ENCODE measurements at places on chromosomes 5 and 9.
A peak's percentile ranks its signal among the peaks of the same experiment; 100 is the strongest.

DNA sequence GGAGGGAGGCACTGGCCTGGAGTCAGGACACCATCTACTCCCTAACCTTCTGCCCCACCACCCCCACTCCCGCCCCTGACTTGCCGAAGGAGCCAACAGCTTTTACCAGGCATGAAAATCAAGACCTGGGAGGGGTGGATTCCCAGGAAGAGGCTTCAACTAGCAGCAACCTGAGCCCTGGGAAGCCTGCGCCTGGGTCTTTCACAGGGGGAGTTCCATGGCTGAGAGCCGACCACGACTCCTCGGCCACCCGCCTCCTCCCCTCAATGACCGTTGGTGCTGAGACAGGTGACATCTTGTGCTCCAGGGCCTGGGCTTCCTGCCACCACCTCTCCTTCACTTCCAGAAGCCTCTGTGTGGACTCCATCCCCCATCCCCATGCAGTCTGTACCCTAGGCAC lies 37.1 kb downstream of the BARX1 start:
- no peak for DNase-seq

DNA sequence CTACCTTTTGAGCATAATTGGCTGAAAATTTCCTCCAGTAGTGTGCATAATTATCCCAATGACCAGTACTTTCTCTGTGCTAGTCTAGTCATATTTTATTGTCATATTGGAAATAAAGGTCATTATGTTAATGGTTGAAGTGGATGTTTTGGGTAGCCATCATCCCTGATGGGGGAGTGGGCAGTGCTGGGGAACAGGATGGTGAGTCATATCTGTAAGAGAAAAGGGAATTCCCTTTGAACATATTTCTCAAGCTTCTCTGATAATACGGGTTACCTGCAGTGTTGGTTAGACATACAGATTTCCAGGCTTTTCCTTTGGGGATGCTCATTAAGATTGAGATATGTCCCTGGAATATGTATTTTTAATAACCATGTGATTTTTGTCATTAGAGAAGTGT lies 33.3 kb upstream of the SPATA31D4 start:
- no peak for DNase-seq

GRCh38 chr9:77210116-77210515 lies 32.8 kb downstream of the VPS13A start:
- DNase-seq: no peak

DNA sequence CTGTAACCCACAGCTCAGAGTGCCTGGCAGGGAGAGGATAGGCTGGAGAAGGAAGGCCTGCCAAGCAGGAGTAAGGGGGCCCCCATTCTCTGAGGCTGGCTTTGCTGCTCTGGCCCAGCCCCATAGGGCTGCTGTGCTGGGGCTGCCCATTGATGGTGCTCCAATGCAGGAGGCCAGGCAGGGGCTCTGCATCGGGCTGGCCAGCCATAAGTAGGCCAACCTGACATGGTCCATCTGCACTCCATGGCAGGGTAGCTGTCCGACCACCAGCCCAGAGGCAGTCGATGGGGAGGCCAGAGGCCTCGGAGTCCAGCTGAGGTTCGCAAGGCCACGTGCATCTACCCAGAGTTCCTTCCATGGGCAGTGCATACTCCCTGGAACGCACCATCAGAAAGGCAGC lies 75.0 kb upstream of the PITX1 start:
- DNase-seq: no peak

GRCh38 chr5:98722188-98722587 lies 51.3 kb upstream of the RGMB start:
- no peak for DNase-seq

- peak; percentile 53 for DNase-seq
These were observed 10.9 kb upstream of the GADD45G start for GRCh38 chr9:89593727-89594427.

- no peak for DNase-seq
These were observed 2.3 kb downstream of the SMIM3 start for GRCh38 chr5:150780816-150781221.

GRCh38 chr5:173456751-173457171 lies 128.5 kb upstream of the STC2 start:
- no peak for DNase-seq

DNA sequence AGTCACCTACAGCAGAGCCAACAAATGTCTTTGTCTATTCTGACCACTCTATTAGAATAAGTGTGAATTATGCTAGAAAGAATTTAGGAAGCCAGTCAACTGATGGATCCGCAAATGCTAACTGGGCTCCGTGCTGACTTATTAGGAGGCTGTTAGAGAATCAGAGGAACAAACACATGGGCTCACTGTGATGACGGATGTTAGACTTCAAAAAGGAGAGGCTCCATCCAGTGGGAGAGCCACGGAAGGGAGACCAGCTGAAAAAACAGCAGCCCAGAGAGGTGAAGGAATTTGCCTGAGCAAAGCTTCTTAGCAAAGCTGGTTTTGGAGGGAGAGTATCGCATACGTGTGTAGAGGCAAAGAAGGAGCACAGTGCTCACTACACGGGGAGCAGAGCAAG lies 5.8 kb upstream of the TGFBI start:
- no peak for DNase-seq

DNA sequence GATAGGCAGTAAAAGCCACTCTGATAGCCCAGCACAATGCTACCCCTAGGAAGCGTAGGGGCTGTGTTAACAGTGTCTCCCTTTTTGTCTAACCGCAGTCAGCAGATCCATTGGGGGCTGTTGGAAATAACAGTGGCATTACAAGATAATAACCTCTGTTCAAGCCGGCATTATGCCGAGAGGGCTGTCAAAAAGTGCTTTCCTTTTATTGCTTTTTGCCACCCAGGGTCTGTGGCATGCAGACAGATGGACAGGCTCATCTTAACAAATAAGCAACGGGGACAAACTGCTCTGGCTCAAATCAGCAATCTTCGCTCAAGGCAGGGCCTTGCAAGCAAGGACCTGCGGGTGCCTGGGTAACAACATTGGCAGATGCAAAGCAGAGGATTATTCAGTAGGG lies 123.3 kb downstream of the TLR4 start:
- DNase-seq: no peak

DNA sequence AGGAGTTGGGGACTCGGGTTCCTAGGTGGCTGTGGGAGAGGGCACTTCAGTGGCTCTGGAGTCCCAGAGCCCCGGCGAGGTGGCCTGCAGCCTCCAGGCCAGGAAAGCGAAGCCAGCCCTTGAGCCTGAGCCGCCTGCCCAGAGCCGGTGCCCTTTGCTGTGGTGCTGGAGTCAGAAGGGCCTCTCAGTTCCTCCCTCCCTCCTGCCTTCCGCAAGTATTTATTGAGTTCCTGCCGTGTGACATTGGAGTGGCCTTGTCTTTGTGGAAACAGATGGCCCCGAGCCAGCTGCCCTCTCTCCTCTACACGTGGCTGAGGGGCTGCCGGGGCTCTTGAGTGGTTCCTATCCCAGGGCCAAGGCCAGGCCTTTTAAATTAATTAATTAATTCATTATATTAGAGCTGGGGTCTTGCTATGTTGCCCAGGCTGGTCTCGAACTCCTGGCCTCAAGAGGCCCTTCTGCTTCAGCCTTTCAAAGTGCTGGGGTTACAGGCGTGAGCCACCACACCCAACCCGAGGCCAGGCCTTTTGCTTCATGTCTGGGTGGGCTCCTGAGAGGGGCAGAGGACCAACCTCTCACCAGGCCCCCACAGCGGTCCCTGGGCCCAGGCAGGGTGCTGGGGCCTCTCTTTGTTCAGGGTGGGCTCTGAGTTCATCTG lies 45.6 kb upstream of the IER5L start:
- DNase-seq: no peak

DNA sequence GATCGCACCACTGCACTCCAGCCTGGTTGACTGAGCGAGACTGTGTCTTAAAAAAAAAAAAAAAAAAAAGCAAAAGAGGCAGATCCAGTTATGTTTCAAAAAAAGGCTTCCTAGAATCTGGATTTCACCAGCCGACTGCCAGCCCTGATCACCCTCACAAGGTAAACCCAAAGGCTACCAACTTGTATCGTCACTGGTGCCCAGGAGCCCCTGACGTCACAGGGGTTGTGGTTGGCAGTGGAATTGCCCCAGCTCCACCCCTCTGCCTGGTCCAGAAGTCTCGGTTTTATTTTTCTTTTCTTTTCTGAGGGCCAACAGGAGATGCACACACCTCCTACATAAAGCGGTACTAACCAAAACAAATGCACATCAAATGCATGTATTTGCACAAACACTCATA lies 6.0 kb upstream of the LMX1B start:
- DNase-seq: no peak

DNA sequence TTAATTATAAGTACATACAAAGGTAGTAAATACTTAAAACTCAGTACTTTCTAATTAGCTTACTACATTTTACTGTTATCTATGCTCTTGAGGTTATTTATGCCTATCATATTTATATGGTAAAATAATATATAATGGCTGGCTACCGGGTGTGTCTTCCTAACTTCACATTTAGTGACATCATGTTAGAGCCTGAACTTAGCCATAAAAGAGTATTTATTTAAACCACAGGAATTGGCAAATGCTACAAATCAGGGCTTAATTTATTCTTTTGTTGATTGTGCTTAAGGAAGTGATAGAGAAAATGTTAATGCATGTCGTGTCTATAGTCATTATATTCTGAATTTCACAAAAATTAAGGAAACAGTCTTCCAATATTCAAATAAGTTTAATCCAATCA lies 73.1 kb downstream of the NDUFAF2 start:
- no peak for DNase-seq

GRCh38 chr9:36336131-36336907 lies 63.8 kb downstream of the RNF38 start:
- no peak for DNase-seq

- no peak for DNase-seq
These were observed 65.7 kb downstream of the SIL1 start for GRCh38 chr5:139132515-139132914.

GRCh38 chr5:79849061-79849460 lies 142.0 kb downstream of the MTX3 start:
- no peak for DNase-seq

DNA sequence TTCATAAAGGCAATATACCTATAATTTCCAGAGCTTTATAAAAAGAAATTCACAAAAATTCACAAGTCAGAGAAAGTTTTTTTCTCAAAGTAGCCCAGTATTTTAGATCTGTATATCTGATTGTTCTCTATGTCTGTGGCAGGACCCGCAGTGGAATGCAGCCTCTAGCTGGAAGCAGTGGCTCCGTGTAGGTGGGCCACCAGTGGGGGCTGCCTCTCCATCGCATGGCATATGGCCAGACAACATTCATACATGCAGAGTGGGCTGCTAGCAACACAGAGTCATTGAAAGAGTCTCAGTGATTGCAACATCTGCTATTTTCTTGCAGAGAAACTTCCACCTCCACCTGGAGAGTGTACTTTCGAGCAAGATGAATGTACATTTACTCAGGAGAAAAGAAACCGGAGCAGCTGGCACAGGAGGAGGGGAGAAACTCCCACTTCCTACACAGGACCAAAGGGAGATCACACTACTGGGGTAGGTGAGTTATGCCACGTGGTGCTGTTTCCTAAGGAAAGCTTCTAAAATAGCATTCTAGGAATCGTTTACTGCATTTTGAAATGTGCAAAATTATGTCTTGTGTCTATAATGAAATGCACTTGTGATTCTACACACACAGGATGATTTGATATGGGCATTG lies 88.5 kb upstream of the SMC5 start:
- DNase-seq: no peak

GRCh38 chr5:81371354-81371876 lies 22.5 kb downstream of the ACOT12 start:
- no peak for DNase-seq

DNA sequence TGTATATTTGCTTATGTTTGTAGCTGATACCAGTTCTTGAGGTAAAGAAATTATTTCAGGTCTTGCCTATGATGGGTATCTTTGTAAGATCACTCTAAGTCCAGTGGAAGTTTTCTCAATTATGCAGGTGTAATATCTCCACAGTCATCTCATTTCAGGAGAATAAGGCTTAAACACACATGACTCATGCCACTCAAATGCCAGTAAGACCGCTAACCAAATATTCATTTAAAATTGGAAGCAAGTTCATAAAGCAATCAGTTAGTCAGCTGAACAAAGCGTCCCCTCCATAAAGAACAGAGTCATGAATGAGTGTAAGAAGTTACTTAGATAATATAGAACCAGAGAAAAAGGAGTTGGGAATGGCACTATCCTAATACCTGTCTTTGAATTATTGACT lies 248.7 kb downstream of the LURAP1L start:
- no peak for DNase-seq
